CD8-positive, alpha-beta memory T cell (primary cell): ENCODE measurements at places on chromosomes 13 and 19.

DNA sequence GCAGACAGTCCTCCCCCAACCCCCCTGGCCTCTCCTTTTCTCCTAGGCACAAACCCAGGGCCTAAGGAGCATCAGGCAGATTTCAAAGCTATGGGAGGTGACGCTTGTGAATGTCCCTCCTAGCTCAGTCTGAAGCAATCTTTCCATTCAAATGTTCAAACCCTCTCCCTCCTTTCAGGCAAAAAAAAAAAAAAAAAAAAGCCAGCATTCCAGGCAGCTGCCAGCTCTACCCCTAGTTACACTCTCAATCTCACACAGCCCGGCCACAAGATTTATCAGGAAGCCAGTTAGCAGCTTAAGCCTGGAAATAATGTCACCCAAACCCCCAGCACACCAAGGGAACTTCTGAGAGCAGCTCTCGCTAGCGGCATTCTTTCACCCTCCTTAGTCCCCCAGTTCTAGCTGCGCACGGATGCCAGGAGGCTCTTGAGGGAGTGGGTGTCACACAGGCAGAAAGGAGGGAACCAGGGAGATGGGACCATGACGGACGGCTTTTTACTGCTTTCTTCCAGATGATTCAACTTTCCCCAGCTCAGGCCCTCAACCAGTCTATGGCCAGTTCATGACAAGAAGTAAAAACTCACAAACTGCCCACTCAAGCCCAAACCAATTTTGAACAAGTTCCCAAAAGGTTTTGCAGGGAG lies 6.3 kb downstream of the SH3GL1 start:
- no peak for DNase-seq

DNA sequence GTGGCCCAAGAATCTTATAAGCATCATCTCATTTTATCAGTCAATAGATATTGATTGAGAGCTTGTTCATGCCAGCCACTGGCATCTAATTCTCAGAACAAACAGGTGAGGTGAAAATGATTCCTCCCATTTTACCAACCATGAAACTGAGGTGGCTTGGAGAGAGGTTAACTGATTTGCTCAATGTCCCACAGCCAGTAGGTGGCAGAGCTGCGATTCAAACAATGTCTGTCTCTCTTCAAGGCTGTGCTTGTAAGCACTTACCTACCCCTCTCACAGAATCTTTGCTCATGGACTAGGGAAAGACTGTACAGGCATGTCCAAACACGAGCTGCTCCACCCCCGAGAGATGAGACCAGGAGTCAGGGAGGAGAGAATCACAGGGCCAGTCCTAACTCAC lies 21.5 kb upstream of the GSX1 start:
- DNase-seq: no peak

DNA sequence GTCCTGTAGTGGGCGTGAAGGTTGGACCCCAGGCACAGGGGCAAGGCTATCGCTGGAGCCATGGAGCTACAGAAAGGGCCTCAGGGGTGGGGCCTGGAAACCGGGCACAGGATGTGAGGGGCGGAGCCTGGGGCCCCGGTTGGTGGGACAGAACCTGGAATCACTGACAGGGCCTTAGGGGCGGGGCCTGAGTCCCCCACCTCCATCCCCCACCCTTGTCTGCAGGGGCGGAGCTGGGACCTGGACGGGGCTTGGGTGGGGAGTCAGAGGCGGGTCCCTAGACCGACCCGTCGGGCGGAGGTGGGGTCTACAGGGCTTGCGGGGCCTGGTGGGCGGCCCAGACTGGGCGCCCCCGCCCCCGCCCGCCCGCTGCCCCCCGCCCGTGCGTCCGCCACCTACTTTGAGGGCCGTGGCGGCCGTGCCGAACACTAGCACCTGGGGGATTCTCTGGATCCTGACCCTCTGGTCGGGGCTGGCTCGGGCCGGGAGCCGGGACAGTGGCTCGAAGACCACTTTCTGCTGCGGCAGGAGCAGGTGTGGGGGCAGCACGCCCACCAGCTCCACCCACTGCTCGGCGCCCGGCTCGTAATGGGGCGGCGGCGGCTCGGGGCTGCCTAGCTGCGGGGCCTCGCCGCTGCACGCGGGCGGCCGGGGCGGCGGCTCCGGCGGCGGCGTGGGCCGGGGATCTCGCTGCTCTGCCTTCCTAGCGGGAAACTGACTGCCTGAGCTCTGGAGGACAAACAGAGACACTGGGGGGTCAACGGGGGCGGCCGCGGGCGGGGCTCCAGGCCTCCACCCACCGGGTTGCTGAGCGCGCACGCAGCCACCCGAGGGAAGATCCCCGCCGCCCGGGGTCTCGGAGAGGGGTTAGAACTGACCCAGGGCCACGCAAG lies 26.3 kb downstream of the DCAF15 start:
- peak; percentile 37 for DNase-seq

DNA sequence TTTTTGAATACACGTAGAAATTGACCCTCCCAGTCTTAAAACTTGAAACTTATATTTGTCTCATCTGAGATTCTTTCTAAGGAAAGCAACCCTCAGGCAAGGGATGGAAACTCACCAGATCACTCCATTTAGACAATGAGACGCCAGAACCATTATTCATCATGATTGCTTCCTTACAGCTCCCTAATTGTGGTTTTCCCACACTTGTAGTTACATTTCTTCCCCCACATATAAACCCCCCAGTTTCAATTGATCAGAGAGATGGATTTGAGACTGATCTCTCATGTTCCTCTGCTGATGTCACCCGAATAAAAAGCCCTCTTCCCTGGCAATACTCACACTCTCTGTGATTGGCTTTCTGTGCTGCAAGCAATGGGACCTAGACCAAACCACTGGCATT lies 197.9 kb upstream of the STARD13 start:
- no peak for DNase-seq

- DNase-seq: no peak
Observed at GRCh38 chr13:59510386-59510785, 653.3 kb downstream of the DIAPH3 start.

- DNase-seq: no peak
Observed at GRCh38 chr19:48081106-48081505, 29.5 kb downstream of the PLA2G4C start.

DNA sequence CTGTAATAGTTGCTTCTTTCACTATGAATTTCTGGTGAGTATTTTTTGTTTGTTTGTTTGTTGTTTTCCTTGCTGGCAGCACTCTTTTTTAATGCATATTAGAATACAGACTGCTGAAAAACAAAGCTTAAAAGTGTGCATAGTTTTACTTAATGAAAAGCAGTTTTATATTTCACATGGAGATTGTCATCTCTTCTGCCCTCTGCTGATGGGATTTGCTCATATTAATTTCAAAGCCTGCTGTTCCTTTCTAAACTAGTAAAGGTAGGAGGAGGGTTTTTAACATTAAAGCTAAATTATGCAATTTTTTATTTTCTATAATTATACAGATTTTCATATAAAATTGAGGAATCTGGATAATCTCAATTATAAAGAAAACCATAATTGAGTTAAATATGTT lies 692.6 kb upstream of the SLITRK1 start:
- no peak for DNase-seq

DNA sequence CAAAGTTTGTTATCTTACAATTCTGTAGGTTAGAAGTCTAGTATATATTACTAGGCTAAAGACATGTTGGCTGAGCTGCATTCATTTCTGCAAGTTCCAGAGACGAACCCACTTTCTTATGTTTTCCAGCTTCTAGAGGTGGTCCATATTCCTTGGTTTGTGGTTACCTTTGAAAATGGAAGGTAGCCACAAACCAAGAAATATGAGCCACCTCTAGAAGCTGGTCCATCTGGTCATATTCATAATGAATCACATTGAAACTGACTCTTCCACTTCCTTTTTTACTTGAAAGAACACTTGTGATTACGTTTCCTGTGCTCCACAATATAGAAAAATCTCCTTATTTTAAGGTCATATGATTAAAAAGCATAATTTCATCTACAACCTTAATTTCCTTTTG lies 943.0 kb upstream of the PCDH9 start:
- no peak for DNase-seq

- no peak for DNase-seq
Observed at GRCh38 chr13:34351134-34351533, 533.2 kb downstream of the RFC3 start.

- DNase-seq: no peak
Observed at GRCh38 chr13:29369060-29369743, 226.3 kb downstream of the SLC7A1 start.

DNA sequence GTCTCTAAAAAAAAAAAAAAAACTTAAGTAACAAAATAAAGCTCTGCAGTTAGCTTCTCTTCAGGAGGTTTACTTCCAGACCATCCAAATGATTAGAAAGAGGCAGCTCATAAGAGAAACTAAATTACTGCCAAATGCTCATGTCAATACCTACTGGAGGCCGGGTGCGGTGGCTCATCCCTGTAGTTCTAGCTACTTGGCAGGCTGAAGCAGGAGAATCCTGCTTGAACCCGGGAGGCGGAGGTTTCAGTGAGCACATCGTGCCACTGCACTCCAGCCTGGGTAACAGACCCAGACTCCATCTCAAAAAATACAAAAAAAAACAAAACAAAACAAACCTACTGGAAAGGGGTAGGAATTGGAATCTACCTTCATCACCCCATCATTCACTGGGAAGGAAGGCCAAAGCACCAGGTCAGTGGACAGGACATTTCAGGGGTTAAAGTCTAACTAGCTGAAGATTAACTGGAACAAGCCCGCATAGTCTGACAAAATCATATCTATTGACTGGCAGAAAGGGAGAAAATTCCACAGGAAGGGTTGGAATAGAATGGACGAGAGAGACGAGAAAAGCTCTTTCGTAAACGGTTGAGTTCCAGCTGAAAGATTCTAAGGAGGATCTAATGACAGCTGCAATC lies 1.3 kb downstream of the ZFP14 start:
- DNase-seq: no peak

DNA sequence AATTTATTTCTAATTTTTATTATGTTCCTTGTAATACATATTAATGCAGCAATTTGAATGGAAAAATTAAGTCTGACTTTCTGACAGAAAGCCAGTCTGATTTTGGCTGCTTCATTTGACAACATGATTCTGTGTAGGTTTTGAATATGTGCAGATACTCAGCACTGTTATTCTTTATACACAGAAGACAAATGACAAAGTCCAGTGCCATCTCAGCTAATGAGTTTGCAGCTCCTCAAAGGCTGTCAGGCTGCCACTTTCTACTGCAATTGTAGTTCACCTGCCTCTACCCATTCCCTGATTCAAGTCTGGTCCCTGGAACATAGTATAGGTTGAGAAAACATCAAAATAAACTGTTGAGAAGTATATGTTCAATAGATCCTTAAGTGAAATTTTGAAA lies 2.9 kb upstream of the CHAMP1 start:
- no peak for DNase-seq

DNA sequence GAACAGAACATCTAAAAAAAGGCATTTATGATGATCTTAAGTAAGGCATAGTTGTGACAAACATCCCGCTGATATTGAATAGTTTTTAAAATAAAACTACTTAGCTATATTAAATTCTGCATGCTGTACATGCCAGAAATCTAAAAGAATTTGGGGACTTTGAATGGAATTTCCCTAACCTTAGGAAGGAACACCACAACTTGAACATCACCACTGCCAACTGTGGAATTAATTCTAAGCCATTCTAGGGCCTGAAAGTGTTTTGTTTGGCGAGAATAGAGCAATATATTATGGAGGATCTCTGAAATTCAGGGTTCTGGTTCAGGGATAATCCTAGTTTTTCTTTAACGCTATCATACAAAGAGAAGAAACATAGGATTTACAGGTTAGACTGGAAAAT lies 17.8 kb upstream of the LATS2 start:
- no peak for DNase-seq

DNA sequence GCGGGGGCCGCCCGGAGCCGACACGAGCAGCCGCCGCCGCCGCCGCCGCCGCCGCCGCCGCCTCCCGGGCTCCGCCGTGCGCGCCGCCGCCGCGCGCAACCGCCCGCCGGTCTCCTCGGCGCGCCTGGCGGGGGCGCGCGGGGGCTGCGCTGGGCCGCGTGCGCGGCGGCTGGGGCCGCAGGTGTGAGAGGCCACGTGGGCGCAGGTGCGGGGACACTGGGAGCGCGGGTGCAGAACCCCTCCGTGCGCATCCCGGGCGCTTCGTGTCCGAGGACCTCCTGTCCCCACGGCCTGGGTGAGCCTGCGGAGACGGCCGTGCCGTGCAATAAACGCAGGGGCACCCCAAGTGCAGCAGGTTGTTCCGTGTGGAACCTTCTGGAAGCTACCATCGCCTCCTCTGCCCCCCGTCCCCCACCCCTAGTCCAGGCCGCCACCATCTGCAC lies at the start of gene LINGO3:
Gene LINGO3 (minus strand): TSS at position 41 of the 443 bp plus-strand sequence. CDS start 16,378 bp downstream, outside the sequence.
- no peak for DNase-seq

DNA sequence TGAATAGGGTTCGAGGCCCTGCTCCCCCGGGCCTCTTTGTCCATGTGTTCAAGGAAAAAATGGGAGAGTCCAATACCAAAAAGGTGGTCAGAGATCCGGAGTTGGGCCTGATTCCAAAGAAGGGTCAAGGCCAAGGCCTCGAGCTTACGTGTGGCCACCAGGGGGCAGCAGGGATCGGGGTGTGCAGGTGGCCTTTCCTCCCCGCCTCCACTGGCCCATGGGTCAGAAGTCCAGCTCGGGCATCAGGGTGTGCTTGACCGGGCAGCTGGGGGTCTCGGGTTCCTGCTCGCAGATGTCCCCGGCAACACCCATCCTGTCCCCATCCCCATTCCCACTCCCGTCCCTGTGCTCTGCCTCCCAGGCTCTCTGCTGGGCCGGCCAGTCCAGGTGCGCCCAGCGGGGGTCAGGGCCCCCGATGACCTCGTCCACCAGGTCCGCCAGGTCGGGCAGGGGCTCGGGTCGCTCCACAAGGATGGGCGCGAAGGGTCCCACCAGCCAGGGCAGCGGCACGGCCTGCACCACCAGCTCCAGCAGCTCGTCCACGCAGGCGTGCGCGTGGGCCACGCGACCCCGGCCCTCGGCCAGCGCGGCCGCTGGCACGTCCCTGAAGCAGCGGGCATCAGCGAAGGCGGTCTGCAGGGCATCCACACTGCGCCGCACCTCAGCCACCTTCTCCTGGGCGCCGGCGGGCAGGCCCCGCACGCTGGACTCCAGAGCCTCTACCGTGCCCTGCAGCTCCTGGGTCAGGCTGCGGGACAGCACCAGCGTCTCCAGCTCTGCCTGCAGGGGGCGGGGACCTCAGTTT lies 5.2 kb upstream of the PLIN4 start:
- no peak for DNase-seq

DNA sequence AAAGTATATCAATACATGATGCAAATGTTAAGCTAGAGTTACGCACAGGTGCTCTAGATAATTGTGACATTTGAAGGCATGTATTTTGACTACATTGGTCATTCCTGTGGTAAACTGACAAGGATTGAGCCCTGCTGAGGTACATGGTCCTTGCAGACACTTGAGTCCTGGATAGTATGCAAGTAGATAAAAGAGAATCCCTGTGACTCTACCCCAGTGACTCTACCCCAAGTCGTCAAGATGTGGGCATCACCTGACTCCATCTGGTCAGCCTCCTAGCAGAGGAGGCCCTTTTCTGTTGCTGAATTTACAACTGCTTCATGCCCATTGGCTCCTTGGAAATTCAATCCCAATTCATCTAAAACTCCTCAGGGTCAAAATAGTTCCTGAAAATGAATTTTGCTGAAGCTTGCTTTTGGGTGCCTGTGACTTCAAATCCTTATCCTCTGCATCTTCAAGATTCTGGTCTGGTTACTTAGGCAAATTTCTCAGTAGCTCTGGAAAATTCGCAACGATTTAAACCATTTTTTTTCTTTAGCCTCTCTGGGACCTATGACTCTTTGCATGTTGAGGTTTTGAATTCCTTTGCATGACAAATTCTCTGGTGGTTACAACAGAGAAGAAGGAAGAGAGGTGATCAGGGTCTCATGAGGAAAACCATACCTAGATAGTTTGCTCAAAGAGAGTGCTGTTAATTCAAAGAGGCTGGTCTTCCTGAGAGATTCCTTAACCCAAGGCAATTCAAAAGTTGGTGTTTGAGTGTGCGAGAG lies 422.1 kb downstream of the FGF9 start:
- no peak for DNase-seq
